ENCODE measurements at places on chromosomes 6 and 20.

DNA sequence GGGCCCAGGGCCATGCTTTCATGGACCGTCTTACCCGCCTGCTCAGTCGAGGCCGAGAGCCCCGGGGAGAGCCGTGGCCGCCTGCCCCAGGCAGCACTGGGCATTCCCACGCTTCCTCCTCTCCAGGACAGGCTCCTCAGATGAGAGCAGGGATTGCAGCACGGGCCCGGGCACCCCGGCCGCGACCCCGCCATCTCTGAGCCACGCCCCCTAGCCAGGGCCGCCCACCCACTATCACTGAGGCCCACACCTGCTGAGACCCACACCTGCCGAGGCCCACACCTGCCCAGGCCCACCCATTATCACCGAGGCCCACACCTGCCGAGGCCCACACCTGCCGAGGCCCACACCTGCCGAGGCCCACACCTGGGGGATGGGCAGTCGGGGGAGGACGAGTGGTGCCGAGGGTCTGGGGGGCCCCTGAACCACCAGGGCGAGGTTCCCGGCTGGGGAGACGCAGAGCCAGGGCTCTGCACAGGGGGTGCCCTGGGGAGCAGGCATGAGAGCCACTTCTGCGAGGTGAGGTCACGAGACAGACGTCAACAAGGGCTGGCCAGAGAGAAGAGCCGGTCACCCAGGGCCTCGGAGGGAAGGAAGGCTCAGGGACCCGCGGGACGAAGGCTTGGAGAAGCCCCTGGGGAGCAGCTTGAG, 235.6 kb downstream of the ERMARD start:
- DNase-seq = no peak

- no peak for DNase-seq
Measured at GRCh38 chr20:23622839-23623343, 14.9 kb downstream of the CST3 start.

DNA sequence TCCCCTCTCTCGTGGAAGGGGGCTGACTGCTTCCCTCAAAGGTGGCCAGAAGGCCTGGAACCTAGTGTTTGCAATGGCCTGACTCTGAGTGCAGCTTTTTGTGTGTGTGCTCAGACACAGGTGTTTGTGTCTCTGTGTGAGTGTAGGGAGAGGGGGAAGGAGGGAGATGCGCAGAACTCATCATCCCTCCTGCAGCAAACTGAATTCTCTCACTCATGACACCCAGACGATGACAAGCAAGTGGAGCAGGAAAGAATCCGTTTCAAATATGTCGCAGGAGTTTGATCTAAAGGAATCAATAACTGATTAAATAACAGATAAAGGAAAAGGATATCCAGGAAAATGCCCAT, 101.4 kb downstream of the TNFAIP3 start:
- DNase-seq = no peak

GRCh38 chr6:69827276-69827893, 30.6 kb upstream of the LMBRD1 start:
- DNase-seq = no peak

- peak; percentile 49 for DNase-seq
Measured at GRCh38 chr6:125314009-125314581, 12.3 kb upstream of the HDDC2 start.
